ENCODE measurements at places on chromosomes 1 and 21.
A peak's percentile ranks its signal among the peaks of the same experiment; 100 is the strongest.

DNA sequence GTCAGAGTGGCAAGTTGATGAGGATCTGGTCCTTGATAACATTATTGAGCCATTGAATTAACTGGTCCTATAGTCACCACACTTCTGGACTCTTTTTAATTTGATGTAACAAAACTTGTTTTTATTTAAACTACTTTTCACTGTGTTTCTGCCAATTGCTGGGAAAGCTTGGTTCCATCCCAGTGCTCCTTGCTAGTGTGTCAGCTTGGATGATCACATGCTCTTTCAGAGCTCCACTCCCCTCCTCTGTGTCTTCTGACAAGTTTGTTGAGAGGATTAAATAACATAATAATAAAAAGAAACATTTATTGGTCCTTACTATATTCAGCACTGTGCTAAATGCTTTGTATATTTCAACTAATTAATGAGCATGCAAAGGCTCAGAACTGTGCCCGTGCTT lies 448.5 kb upstream of the B3GALT2 start:
- DNase-seq = no peak

DNA sequence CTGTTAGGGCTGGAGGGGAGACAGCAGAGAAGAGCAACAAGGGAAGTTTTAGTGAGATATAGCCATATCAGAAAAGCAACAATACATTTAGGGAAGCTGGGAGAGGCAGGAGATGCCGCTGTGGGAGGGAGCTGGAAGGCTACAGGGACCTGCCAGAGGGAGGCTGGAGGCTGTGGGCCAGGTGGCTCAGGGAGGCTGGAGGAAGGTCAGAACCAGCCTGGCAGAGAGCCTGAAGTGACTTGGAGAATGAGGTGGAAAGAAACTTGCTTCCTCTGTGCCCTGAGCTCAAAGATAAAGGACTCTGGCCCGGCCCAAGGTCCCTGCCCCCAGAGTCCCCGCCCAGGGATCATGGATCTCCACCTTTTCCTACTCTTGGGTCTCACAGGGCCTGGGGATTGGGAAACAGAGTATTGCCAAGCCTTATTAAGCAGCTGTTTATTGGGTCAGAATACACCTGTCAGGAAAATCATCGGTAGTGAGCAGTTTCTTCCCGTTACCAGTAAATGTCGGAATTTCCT lies 85.9 kb downstream of the KIF26B start:
- no peak for DNase-seq

DNA sequence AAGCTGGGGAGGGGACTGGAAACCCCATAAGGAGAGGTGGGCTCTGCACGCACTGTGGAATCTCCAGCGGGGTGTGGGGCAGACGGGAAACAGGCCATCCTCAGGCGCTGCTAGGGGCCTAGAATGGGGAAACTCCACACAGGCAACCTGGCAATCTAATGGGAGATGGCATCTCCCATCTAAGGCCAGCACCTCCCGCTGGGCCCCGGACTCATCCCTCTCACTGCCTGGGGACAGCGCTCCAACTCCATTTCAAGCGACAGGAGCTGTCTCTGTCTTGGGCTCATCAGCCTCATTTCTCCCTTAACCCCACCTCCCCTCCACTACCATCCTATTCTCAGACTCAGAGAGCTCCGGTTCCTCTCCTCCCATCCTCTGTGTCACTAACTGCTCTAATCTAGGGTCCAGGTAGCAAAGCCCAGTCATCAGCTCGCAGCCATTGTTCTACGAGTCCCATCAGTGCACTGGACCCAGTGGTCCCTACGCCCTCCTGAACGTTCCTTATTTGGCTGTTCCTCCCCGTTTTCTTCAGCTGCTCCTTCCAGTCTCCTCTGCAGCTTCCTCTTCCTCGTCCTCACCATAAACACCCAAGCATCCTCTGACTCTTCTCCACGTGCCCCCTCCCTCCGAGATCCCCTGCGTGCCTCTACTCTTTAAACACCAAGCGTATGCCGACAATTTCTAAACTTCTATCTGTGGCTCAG lies 93.4 kb upstream of the CASZ1 start:
- no peak for DNase-seq

DNA sequence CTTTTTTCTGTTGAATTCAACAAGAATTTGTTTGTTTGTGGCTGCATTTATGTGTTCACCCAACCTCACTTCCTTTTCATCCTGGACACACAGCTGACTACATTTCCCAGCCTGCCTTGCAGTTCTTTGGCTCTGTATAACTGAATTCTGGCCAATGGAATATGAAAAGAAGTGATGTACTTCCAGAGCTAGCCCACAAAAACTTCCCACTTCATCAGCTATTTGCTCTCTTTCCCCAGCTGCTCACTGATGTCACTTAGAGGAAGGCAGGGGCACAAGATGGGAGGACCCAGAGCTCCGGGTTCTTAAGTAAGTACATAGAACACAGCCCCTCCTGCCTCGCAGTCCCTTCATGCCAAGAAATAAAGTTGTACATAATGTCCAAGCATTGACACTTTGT lies 235.0 kb upstream of the FGGY start:
- DNase-seq = no peak

GRCh38 chr1:41268154-41268770 lies 26.2 kb upstream of the SCMH1 start:
- DNase-seq = peak; percentile 53

DNA sequence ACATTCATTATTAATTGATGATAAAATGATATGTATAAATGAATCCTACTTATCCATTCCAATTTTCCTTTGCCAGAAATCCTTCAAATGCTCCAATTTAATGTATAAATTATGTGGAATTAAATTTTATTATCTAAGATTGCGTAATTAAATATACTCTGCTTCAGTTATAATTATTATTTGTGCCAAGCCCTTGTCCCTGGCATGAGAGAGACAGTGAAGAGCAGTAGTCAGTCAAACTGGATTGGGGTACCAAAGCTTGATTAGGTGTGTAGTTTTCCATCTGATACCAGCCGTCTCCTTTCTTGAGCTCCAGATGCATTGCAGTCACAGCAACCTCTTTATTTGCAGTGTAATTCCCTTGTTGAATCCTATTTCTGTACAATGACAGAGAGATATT lies 22.4 kb upstream of the MTF2 start:
- no peak for DNase-seq

DNA sequence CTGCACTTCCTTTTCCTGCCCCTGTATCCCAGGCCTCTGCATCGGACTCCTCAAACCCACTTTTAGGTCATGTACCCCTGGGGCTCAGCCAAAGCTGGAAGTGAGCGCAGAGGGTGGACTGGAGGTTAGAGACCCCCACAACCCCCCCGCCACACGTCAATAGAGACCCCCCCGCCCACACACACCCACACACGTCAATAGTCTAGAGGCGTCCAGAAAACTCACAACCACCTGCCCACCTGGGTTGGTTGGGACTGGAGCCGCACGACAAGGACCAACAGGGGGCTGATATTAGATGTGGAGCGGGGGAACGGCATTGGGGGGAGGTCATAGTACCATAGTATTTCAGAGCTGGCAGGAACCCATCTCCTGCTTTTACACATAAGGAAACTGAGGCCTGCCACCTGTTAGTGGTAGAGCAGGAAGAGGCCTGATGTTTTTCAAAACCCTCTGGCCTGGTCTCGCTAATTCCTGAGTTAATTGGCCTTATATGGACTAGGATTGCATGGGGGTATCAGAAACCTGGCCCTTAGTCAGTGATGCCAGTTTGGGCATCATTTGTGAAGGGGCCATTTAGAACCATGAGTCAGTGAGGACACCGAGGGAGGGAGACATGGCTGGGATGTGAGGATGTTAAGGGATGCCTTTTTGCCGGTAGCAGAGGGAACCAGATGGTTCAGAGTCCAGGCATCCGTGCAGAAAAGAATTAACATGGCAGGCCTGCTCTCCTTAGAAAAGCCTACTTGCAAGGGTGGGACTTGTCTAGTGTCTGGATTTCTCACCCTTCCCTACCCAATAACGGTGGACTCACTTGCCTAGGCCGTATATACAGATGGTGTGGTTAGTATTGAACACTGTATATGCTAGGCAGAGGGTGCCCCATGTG lies 1.1 kb downstream of the NENF start:
- DNase-seq = no peak

DNA sequence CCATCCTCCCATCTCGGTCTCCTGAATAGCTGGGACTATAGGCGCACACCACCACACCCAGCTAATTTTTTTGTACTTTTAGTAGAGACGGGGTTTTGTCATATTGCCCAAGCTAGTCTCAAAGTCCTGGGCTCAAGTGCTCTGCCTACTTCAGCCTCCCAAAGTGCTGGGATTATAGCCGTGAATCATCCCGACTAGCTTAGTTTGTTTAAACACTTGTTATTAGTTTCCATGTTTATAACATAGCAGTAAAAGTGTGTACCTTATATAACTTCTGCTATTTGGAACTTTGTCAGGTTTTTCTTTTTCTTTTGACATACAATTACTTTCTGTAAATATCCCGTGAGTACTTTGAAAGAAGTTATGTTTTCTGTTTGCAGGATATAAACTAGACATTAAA lies 60.6 kb upstream of the C1orf21 start:
- no peak for DNase-seq

GRCh38 chr1:62230718-62231117 lies 36.1 kb downstream of the L1TD1 start:
- no peak for DNase-seq

GRCh38 chr1:232557096-232557495 lies 72.8 kb downstream of the SIPA1L2 start:
- no peak for DNase-seq

DNA sequence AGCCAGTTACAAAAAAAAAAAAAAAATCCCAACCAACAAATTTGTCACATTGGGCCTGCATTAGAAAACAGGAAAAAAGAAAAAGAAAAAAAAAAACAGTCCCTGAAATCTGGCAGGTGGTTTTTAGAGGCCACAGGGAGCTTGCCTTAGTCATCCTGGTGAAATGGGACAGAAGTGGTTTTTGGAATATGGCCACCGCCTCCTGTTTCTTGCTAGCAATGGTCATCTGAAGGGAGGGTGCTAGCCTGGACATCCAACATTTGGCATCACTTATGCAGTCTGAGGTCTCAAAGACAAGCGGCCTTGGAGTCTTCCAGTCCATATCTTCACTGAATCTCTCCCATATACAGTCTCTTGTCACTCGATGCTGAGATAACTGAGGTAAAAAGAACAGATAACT lies 20.1 kb upstream of the NKAIN1 start:
- DNase-seq = no peak

GRCh38 chr1:244497805-244498204 lies 36.7 kb downstream of the CATSPERE start:
- DNase-seq = no peak

GRCh38 chr1:17984583-17984982 lies 123.0 kb upstream of the IGSF21 start:
- DNase-seq = no peak

DNA sequence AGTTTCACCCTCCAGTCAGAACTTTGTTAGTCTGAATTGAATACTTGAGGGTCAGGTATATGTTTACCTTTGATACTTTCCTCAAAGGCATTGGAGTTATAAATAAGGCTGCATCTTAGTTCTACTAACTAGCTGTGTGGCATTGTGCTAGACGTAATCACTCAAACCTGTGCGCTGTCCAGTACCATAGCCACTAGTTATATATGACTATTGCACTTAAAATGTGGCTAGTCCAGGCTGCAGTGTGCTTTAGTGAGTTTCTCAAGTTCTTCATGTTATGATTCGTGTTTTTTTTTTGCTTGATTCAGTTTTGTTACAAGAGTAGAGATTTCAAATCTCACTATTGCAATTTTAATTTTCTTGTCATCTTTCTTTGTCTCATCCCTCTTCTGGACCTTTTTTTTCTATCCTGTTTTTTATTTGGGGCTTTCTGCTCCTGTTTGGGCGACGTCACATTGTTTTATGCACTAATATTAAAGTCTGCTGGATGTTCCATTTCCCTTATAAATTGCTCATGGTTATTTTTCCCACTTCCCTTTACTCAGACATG lies 5.7 kb downstream of the MAN1A2 start:
- no peak for DNase-seq

DNA sequence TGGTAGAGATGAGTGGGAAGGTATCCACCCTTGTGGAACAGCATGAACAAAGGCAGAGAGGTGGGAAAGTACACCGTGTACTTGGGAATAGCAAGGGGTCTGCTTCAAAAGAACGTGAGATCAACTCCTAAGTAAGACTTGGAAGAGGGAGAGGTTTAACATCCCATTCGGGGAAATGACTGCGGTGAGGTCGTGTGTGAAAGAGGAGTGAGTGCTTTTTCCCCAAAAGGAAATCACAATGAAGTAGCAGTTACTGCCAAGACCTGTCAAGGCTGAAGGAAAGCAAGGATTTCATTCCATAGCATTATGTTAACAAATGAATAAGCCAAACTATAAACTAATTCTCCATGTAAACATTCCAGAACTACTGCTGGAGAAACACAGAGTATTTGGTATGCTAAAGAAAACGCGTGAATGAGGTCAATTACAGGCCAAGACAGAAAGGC lies 20.0 kb upstream of the SYDE2 start:
- no peak for DNase-seq

DNA sequence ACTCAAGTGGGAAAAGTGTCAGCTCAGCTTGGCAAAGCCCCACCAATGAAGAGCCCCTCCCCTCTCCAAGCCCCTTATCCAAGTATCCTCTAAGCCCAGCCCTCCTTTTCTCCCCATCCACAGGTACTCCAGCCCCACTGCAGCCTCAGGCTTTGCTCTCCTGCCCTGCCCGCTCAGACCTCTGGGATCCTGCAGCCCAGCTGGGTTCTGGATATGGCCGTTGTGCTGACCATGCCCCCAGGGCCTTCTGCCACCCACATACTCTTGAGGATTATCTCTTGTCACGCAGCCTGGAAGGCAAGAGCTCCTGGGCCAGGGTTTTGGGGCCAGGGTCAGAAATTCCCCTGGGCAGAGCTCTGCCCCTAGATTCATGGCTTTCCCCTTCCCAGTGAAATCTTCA lies 4.7 kb downstream of the SHISA4 start:
- DNase-seq = no peak

GRCh38 chr1:47184822-47185677 lies 4.8 kb downstream of the PDZK1IP1 start:
- DNase-seq = no peak

GRCh38 chr21:32364796-32365195 lies 28.0 kb downstream of the URB1 start:
- DNase-seq = no peak

DNA sequence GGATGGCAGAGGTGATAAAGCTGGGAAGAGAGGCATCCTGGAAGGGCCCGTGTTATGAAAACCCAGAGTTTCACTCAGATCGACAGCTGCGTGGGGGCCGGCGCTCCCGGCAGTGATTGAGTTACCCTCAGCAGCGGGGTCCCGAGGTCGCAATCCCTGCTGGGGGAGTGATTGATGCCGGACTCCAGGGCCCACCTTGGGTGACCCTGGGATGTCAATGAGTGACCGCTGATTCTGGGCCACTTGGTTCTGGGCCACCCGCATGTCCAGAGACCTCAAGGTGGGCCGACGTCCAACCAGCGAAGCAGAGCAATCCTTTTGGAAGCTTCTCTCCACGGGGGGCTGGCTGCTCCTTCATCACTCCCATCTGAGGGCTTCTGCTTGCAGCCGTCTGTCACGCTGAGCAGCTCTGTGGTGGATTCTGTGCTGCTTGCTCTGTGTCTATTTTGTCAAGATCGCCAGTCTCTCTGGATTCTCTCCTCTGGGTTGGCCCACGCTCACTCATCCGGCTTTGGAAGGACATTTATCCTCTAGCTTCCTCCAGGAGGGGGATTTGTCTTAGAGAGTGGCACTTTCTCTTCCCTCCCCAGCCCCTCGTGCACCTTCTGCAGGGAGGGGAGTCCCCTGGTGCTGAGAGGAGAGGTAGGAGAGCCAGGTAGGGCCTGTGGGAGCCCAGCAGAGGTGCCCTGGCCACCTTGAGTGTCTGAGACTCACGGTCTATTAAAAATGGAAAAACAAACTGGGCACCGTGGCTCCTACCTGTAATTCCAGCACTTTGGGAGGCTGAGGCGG lies 110.9 kb upstream of the C1orf174 start:
- no peak for DNase-seq
